ENCODE measurements at places on chromosomes 1 and 21.

- no peak for DNase-seq
These were observed 132.6 kb upstream of the ETV3 start for GRCh38 chr1:157270705-157271274.

- no peak for DNase-seq
These were observed 20.7 kb downstream of the IL10RB start for GRCh38 chr21:33286600-33287456.

DNA sequence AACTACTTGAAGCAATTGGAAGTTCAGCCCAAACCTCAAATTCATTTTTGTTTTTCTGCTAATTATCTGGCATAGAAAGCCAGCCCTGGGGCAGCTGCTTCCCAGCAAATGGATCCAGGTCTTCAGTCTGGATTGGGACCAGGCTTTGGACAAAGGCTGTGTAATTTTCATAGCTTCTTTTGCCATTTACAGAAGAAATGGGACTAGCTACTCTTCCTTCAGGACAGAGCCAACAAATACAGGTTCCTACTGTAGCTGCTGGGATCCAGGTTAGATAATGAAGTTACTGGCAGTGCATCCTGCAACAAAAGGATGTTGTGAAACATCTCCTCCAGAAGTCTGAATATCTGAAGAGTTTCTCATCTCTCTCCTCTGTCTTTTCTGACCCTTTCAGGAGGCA is 171.5 kb upstream of the CAMK1G start:
- DNase-seq, result no peak

- DNase-seq, result no peak
These were observed 41.9 kb upstream of the BCAS2 start for GRCh38 chr1:114623364-114623763.

DNA sequence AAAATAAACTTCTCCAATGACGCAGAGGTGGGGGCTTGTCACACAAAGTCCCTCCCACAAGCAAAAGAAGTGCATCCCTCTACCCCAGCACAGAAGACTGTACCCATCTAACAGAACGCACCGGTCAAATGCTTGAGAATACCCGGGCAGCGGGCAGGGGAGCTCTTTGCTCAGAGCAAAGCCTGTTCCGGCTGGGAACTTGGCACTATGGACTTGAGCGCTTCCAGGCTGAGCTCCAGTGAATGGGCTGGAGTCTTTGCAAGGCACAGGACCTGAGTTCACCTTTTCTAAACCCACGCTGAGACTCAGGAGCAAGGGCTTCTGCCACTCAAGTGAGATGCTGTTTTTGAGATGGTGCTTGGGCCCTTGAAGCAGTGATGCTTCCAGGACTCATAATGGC is 20.3 kb downstream of the RHBG start:
- DNase-seq, result no peak

DNA sequence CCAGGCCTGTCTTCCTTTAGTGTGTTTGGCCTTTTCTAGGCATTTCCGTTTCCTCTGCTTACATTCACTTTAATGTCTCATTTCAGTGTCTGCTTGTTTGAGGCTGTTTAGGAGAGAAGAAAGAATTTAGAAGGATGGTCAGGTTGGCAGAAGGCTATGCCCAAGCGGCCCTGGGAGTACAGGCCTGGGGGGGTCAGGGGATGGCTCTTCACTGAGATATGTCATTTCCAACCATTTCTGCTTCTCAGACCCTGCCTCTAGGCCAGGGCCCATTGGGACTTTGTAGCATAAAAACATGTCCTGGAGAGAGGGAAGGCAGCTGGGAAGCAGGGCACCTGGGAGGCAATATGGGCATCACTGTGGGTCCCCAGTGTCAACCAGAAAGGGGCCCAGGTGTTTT is 86.0 kb downstream of the DDX20 start:
- DNase-seq, result no peak

DNA sequence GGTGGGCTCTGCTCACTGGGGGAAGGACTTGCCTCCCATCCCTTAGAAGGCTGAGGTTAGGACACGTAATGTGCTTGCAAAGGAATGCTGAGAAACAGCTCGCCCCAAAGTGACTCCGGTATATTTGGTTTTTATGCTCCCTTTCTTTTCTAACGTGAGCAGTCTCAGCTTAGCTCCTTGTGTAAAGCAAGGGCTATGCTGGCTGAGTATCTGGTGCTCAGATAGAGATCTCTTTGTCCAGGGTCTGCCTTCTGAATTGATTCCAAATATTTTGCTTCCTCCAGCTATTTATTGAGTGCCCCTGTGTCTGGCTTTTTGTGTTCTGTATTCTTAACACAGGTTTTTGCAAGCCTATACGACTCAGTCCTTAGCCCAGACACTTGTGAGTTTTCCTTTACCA is 94.5 kb upstream of the ARTN start:
- DNase-seq, result no peak

All from RCC 7860 (cell line).